ENCODE measurements at places on chromosomes 2 and 18.

DNA sequence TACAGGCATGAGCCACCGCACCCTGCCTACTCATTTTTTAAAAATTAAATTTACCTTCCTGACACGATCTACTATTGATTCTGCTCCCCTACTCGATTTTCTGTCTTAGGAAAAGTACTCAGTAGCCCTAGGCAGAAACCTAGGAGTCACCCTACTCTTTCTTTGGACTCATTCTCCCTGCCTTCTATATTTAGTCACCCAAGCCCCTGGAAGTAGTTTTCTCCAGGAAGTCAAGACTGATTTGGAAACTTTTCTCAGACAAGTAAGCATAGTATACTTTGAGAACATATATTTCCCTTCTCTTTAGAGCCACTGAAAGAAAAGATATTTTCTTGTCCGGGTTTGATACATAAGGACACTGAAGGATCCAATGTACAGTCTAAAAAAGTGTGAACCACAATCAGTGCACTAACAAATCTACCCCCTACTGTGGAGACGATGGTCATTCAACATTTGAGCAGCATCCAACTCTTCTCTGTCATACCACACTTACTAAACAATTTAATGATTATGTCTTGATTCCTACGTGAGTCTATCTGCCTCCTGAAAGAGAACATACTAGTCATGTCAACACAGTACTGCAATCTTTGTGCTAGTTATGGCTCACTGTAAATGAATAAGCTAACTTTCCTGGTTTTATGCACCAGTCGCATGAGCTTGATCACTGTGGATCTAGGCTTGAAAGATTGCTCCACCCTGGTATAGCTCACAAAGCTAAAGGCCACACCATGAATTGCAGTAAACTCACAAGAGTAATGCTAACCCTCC lies 19.8 kb downstream of the YWHAQ start:
- DNase-seq = no peak

DNA sequence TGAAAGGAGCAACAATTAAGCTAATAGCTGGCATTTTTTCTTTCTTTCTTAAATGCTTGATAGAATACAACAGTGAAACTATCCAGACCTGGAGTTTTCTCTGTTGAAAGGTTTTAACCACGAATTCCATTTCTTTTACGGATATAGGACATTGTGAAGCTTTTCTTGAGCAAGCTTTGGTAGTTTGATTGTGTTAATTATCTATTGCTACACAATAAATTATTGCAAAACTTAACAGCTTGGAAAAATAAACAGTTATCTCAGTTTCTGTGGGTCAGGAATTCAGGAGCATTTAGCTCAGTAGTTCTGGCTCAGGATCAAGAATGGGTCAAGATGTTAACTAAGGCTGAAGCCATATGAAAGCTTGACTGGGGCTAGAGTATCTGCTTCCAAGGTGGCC lies 11.7 kb downstream of the PHOSPHO2 start:
- DNase-seq = no peak

DNA sequence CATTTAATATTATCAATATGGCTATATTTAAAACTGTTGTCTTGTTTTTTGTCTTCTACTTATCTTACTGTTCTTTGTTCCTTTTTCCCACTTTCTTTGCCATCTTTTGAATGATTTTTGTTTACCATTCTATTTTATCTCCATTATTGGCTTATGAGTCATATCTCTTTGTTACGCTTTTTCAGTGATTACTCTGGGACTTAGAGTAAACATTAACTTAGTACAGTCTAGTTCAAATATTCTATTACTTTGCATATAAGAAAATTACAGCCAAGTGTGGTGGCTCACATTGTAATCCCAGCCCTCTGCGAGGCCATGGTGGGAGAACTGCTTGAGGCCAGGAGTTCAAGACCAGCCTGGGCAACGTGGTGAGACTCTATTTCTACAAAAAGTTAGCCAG lies 26.1 kb downstream of the ADCY3 start:
- DNase-seq = peak; percentile 1

DNA sequence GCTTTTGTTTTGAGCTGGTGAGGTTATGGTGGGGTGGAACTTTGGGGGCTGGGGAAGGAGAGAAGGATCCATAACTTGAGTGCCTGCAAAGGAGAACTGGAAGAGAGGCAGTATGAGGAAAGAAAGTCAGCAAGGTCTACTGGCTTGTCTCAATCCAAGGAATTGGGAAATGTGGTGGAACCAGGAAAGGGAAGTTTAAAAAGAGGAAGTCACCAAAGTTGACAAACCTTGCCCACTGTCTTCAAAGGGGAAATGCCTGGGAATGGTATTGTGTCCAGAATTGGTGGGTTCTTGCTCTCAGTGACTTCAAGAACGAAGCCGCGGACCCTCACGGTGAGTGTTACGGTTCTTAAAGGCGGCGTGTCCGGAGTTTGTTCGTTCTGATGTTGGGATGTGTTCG lies 304.1 kb upstream of the FAM98A start:
- no peak for DNase-seq

GRCh38 chr18:3914109-3914508 lies 464.1 kb downstream of the TGIF1 start:
- DNase-seq = no peak

- DNase-seq = no peak
These were observed 109.2 kb downstream of the THADA start for GRCh38 chr2:43486603-43487002.

DNA sequence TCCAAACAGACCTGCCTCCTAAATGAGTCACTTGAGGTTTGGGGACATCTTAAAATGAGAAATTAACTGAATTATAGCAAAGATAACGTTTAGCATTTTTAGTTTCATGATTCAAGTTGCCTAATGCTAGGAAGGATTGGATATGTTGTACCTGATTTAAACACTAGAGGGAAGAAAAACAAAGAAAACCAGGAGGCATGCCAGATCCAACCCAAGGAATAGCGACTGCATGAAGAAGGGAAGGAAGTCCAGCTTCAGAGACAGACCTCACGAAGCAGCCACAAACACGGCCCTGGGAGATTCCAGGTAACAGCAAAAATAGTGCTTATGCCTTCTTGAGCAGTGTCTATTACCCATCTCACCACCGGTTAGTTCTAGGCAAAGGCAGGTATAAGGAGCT lies 499.9 kb upstream of the SPHKAP start:
- no peak for DNase-seq

- DNase-seq = no peak
These were observed 225.8 kb upstream of the SIX3 start for GRCh38 chr2:44715671-44716081.

DNA sequence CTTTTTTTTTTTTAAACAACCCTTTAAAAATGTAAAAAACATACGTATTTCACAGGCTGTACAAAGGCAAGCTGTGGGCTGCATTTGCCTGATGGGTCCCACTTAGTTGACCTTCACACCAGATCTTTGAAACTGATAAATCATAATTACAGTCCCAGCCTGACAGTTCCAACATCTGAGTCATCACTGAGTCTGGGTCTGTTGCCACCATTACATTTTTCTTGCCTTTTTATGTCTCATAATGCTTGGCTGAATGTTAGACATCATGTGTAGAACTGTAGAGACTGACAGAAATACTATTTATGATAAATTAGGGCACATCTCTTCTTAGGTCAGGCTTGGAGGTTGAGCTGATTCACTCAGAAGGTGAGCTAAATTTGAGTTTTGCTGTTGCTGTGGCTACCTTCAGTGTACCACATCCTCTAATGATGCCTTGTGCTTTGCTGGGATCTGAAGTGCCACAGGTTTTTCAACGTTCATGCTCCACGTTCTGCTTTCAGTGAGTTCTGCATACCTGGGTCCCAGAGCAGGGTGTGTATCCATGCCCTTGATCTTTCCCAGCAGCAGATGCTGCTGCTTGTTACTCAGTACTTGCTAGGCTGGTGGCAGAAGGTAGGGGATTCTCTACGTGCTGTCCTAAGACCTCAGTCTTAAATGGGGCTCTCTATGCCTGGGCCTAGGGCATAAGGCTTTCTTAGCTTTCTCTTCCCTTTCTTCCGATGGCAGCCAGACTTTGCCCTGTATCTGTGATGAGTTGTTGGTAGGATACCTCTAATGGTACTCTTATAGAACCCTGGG lies 160.6 kb upstream of the SMAD7 start:
- no peak for DNase-seq

GRCh38 chr2:103788389-103788788 lies 1026.6 kb downstream of the TMEM182 start:
- no peak for DNase-seq

DNA sequence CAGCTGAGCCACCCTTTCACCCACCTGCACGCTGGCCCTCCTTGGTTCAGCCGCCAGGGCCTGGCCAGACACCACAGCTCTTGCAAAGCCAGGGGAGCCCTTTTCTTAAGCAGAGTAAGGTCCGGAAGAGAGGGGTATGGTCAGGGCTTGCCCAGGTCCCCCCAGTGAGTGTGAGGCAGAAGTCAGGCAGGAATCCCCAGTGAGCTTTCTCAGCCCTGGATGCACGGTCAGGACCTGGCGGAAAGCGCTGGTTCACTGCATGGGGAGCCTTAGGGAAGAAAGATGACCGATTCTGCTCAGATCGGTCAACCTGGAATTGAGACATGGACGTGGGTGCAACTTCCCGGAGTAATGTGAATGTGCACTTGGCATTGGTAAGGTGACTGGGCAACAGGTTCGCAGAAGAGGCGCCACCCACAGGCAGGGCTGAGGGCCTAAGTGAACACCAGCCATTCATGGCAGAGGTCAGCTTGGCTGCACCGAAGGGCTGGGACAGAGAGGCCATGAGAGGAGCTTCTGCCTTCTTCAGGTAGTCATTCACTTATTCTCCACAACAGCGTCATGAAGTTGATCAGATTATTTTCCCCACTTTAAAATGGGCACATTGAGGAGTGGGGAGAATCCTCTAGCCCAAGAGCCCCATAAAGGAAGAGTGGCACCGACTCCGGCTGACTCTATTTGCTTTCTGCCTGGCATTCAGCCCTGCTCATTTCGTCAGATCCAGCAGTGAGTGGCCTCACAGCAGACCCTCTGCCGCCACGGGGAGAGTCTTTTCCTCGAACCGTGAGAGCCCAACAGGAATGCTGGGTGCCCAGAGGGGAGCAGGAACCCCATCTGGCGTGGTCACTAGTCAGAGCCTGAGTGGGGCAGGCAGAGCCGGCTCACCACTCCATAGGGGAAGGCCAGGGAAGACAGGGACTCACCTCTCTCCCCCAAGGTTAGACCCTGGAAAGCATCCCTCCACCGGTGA lies 35.8 kb downstream of the SCTR start:
- no peak for DNase-seq

DNA sequence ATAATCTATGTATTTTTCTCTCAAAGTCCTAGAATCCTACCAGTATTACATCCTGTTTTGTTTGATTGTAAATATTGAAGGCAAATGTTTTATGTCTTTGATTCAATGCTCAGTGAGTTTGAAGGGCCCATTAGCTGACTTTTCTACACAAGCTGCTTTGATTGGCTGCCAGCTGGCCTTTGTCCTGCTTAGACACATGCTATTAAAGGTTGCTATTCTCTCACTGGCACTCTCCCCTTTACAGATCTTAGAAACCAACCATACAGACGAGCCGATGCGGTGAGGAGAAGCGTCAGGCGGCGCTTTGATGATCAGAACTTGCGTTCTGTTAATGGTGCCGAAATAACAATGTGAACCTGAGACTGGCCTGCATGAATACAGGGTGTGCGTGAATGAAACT lies 69.7 kb downstream of the PRPF40A start:
- no peak for DNase-seq

DNA sequence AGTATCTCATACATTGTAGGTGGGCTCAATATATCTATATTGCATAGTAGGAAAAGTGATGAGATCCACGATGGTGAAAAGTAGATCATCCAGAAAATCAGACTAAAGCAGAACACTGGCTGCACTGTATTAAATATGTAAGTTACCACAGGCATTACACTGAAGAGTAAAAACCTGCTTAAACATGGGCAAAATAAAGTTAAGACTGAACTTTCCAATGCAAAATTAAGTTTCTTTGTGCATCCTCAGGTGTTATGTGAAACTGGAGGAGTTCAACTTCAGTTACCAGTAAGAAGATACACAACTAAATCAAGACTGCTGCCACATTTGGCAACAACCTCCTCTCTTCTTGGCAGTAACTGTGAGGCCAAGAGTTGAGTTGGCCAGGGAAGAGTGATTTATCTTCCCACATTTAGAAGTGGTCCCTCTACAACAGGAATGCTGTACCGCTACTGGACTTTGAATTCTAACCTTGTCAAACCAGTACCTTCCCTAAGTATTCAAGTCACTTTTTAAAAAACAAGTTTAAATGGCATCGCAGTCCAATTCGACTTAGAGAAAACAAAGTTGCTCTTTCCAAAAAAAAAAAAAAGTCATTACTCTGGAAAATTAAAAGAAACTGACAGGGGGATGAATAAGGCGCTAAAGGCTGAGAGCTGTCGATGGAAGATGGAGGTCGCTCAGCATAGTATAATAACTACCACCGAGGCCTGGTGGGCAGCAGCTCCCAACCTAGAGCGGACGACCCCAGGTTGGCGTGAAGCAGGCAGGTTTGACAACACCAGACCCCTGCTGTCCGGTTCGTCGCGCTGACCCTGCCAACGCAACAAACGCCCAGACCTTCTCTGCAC lies 1.1 kb downstream of the MAP4K3 start:
- no peak for DNase-seq

GRCh38 chr2:160169471-160169870 lies 30.6 kb downstream of the ITGB6 start:
- no peak for DNase-seq

- DNase-seq = no peak
These were observed 233.8 kb upstream of the NOL4 start for GRCh38 chr18:34458410-34458977.

GRCh38 chr2:176291335-176291734 lies 22.1 kb downstream of the MTX2 start:
- DNase-seq = no peak

DNA sequence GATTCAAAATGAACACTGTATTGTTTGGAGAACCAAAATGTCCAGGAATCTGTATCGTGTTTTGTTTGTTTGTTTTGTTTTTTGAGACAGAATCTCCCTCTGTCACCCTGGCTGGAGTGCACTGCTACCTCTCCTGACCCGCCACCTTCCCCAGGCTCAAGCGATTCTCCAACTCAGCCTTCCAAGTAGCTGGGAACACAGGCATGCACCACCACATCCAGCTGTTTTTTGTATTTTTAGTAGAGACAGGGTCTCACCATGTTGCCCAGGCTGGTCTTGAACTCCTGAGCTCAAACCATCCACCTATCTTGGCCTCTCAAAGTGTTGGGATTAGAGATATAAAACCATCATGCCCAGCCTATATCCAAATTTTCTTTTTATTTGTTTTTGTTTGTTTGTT lies 74.6 kb downstream of the KYNU start:
- no peak for DNase-seq

GRCh38 chr2:23564615-23564960 lies 179.6 kb downstream of the KLHL29 start:
- no peak for DNase-seq
